ENCODE measurements at places on chromosomes 6 and 20.

GRCh38 chr20:63706852-63707557 is 771 bp downstream of the ARFRP1 start:
- peak; percentile 20 for DNase-seq

DNA sequence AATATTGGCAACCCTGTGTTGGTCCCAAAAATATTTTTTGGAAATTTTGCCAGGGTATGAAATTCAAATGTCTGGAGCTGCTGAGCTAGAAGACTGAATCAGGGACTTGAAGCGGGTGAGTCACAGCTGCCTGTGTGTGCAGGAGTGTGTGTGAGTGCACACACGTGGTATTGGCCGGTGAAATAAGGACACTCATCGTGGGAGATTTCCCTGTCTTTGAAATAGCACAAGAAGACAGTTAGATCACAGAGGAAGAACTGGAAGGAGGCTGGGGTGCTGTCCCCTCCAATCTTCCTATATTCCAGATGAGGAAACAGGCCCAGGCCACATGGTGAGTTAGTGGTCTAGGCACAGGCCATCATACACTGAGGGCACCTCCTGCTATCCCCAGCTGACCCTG is 123.8 kb upstream of the MLN start:
- DNase-seq, result peak; percentile 82

DNA sequence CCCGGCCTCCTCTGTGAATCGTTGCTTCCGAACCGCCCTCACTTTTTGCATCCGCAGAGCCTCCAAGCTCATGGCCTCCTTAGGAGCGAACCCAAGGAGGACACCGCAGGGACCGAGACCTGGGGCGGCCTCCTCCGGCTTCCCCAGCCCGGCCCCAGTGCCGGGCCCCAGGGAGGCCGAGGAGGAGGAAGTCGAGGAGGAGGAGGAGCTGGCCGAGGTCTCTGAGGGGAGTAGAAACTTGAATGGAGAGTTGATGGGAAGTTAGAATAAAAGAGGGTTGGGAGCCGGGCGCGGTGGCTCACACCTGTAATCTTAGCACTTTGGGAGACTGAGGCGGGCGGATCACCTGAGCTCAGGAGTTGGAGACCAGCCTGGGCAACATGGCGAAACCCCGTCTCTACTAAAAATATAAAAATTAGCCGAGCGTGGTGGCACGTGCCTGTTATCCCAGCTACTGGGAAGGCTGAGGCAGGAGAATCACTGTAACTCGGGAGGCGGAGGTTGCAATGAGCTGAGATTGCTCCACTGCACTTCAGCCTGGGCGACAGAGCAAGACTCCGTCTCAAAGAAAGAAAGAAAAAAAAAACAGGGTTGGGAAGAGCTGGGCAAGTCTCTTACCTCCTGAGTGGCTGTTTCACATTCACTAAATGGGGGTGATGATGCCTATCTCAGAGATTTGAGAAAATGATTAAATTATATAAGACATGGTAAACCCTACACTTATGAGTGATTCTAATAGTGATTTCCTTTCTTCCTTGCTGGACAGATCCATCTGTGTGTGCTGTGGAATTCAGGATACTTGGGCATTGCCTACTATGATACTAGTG is 805 bp downstream of the MSH5 start:
- DNase-seq, result no peak

- peak; percentile 84 for DNase-seq
Measured at GRCh38 chr20:15100506-15101160, 763.2 kb upstream of the FLRT3 start.

DNA sequence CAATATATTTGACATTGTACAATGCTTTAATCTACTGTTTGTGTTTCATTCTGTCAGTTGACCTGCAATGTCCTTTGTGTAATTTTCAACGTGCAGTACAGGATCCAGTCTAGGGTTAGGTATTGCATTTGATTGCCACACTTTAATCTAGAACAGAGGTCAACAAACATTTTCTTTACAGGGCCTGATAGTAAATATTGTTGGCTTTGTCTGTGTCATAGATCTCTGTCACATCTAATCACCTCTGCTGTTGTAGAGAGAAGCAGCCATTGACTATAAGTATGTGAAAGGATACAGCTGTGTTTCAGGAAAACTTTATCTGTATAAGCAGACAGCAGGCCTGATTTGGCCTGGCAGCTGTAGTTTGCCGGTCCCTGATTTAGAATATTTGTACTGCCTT is 39.3 kb downstream of the ATRN start:
- no peak for DNase-seq

GRCh38 chr20:50302341-50303057 is 111.9 kb downstream of the CEBPB start:
- DNase-seq, result peak; percentile 72

GRCh38 chr20:62822788-62823651 is 6.2 kb downstream of the COL9A3 start:
- no peak for DNase-seq

- DNase-seq, result no peak
Measured at GRCh38 chr6:34517461-34517881, 38.7 kb downstream of the SPDEF start.

- peak; percentile 33 for DNase-seq
Measured at GRCh38 chr6:157822245-157823000, 623 bp upstream of the SNX9 start.

GRCh38 chr20:47113362-47114109 is 218.9 kb downstream of the EYA2 start:
- DNase-seq, result peak; percentile 46

- no peak for DNase-seq
Measured at GRCh38 chr6:37019065-37019450, 13.6 kb downstream of the FGD2 start.

DNA sequence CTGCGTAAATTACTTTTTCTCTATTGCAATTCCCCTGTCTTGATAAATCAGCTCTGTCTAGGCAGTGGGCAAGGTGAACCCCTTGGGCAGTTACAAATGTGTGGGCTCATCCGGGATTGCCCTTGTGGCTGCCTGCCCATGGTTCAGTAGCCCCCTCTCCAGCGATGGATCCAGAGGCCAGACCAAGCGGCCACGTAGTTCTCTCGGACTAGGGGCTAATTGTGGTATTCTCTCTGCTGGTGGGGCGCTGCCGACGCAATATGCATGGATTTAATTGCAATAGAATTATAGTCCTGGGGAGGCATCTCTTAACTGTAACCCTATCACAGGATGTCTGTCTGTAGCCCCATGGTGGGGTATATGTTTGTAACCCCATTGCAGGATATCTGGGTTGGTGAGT is 64.3 kb upstream of the UNC93A start:
- DNase-seq, result no peak

DNA sequence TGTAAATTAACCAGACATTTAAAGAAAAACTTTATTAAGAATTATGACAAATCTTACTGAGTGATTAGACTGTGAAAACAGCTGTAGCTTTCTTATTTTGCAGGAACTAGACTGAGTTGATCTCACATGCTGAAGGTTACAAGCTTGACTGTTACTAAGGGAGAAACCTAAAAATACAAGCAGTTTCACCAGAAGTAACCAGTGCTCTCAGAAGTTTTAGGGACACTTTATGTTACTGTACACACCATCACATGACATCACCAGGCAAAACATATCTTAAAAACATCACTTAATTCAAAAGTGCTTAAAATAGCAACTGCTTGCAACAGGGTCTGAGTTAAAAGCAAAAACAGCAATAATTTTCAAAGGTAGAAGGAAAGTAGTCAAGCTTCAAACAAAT is 5.4 kb downstream of the FBXO30 start:
- no peak for DNase-seq

- DNase-seq, result peak; percentile 77
Measured at GRCh38 chr6:25312703-25313102, 33.5 kb downstream of the CARMIL1 start.

DNA sequence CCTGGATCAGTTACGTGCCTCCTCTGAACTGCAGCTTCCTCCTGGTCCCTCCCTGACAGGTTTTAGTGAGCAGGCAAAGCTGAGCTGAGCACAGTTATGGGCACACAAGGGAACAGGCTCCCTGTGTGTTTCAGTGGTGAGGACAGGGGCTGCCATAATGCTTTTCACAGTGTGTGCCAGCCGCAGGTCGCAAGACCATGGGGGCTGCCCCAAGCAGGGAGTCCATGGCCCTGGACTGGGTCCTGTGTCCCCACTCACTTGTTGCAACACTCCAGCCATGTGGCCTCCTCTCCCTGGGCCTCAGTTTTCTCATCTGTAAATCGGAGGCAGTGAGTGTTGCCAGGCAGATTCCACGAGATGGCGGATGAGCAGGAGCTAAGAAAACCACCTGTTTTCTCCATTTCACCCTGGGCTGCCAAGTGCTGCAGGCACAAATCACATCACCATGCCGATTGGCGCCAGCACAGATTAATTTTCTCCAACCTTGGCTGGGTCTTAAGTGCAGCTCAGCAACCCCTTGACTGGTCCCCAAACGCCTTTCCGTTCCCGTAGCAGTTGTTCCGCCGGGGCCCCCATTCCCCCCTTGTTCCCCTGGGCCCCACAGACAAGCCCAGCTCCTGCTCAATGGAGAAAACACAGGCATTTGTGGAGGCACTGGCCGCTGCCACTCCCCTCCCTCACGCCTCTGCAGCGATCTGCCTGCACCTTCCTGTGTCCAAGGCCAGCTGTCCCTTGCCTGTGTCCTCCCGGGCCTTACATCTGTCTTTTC is 57.1 kb upstream of the NNAT start:
- DNase-seq, result no peak
